Activated CD8-positive, alpha-beta T cell treated with anti-CD3 and anti-CD28 coated beads for 36 hours (primary cell): ENCODE measurements at places on chromosomes 12 and 14. TPM values are rescaled to one million over a fixed set of nuclear protein-coding genes. Genes with fewer than 3 reads are reported as not detected.
A peak's percentile ranks its signal among the peaks of the same experiment; 100 is the strongest.

DNA sequence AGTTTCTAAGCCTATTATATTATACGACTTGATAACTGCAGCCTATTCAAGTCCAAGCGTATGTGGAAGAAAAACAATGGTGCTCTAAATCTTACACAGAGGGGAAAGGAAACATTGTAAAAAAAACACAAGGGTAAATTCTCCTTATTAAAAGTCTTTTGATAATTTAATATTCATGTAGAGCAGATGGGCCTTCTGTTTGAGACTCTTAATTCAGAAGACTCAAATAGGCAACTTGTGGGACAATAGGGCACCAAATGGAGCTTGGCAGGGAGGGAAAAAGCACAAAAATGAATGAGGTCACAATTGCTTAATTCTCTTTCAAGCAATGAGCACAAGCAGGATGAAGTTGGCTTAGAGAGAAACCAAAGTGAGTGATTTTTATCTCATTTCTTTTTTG is 159.4 kb downstream of the NELL2 start:
- DNase-seq = no peak

DNA sequence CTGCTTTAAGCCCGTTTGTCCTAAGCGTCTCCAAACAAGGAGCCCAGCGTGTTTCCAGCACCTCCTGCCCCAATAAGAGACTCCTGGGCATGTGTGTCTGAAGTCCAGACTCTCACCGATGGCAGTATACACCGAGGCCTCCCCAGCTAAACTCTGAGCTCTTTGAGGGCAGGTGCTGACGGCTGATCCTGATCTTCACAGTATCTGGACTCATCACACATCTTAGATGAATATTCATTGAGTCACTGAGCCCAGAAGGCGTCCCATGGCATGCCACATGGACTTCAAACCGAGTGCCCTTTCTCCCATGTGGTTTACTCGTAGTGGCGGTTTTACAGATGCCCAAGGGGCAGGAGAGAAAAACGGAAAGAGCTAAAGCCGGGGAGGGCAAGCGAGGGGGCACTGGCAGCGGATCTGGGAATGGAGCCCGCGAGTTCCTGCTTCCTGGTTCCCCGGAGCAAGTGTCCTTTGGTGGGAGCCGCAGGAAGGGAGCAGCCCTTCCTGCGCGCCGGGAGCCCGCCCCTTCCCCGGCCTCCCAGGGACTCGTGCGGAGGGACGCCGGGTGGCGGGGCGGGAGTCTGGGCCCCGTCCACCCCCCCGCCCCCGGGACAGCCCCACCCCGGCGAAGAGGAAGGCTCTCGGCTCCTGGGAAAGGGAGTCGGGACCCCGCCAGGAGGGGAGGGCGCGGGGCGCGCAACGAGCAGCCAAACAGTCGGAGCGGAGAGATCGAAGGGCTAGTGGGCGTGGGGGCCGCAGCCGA is 585 bp upstream of the TEAD4 start:
- DNase-seq = peak; percentile 11

DNA sequence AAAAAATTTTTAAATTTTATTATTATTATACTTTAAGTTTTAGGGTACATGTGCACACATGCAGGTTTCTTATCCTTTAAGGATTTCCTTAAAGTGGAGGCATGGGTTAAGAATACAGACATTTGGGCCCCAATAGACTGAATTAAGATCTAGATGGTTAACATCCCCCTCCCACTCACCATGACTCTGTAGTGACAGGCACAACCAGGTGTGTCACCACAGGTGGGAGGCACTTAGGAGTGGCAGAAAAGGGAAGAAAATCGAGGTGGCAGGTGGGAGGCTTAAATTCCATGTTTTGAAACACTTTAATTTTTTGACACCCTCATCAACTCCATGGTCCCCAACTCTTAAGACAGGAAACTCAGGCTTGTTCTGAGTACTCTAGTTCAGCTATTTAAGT is 37.6 kb upstream of the GRIP1 start:
- peak; percentile 25 for DNase-seq

DNA sequence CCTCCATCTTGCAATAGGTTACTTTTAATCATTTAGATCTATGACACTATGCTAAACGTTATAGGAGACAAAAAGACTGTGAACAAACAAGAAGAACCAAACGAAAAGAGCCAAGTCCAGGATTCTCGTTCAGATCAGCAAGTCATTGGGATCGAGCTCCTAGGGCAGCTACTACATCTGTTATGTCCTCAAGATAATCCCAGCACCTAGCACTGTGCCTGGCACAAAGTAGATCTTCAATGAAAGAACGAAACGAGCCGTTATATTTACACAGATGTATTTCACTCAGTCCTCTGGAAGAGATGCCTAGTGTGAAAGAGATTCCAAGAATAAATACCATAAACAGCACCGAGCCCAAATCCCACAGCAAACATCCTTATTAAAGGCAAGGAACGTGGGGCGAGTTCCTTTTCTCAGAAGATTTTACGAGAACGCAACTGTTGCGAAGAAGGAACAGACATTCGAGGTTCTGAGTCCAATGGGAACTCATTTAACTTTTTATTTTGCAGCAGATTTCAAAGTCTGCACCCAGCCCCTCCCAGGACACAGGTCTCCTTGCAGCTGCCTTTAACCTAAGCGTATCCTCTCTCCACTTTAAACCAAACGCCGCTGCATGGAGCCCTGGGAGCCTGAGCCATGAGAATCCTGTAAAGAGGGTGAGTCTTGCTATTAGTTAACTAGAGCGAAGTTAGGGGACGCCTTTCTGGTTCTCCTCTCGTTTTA is 544 bp upstream of the TDP1 start:
- no peak for DNase-seq

DNA sequence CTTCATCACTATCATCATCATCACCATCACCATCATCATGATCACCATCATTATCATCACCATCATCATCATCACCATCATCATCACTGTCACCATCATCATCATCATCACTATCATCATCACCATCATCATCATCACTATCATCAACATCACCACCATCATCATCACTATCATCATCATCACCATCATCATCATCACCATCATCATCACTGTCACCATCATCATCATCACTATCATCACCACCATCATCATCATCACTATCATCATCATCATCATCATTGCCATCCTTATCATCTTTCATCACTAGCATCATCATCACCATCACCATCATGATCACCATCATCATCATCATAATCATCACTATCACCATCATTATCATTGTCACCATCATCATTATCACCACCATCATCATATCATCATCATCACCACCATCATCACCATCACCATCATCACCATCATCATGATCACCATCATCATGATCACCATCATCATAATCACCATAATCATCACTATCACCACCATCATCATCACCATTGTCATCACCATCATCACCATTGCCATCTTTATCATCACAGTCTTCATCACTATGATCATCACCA is 38.1 kb downstream of the SVOP start:
- DNase-seq = no peak

- no peak for DNase-seq
These were observed 94.1 kb upstream of the GARIN6 start for GRCh38 chr12:99553461-99553860.

DNA sequence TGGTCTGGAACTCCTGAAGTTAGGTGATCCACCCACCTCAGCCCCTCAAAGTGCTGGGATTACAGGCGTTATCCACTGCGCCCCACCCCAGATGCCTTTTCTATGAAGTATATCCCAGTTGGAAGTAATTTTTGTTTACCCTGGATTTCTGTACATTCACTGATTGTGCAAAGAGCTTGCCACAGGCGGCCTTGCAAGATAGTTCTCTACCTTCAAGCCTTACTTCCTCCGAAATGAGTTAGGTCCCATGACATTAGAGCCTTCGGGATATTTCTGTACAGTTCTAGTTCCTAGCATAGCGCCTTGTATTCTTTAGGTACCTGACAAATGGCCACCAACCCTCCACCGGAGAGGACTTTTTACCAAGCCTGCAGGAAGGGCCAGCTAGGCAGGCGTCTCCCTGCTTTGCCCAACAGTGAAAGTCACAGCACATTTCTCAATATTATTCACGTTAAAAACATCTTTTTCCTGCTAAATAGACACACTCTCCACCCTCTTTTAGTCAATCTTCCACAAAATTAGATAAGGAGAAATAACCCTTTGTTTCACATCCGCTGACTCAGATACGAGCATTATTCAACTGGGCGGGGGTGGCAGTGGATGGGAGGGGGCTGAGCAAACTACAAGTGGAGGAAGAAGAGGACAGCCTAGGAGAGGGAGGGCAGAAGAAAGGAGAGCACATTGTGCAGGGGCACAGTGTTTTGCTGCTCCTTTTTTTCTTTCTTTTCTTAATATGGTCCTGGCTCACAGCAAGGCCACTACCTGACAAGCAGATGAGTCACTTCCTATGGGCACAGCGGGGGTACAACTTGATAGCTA is 40.0 kb upstream of the CAPRIN2 start:
- DNase-seq = peak; percentile 72

- DNase-seq = no peak
These were observed 990.2 kb upstream of the ATXN7L3B start for GRCh38 chr12:73547421-73547820.

DNA sequence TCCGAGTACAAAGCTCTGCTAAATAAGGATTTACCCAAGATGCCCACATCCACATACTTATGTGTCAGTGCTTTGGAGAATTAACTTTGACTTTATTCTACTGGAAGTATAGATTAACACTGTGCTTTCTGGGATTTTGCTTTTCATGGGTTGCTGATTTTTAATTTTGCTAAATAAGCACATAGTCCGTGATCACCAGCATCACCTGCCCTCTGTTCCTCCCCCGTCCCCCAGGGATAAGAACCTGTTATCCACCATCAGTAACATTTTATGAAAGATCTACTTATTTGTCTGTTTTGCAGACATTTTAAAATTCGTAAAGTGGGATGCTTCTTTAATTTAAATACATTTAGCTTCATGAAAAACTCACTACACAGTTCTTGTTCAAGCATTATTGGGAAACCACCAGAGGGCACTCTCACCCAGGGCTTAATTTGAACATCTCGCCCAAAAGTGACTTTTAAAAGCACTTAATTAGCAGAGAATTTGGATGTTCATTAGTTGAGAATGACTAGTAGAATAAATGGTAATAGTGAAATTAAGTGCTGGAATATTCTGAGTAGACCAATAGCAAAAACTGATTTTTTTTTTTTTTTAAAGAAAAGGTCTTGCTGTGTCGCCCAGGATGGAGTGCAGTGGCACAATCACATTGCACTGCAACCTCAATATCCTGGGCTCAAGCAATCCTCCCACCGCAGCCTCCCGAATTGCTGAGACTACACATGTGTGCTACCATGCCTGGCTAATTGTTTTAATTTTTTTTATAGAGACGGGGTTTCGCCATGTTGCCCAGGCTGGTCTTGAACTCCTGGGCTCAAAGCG is 35.7 kb downstream of the MRPL42 start:
- peak; percentile 72 for DNase-seq

DNA sequence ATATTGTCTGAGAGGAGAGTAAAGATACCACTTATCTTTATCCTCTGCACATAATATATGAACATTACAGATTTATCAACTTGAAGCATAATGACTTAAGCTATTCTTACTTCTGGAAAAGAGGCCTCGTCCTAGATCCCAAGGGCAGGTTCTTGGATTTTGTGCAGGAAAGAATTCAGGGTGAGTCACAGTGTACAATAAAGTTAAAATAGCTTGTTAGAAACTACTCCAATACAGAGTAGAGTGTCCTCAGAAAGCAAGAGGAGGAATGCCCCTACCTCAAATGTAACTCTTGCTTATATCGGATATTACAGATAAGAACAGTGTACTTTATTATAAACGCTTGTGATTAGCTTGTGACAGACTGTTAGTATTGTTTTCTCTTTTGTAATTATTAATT is 41.9 kb upstream of the ABCC9 start:
- DNase-seq = no peak

Gene SPTLC2
- total RNA-seq = 23.7 TPM
